Stimulated activated CD4-positive, alpha-beta T cell treated with anti-CD3 and anti-CD28 coated beads, Interleukin-1b, Interleukin-23, amount 100 ng/mL, for 48 hours (primary cell): ENCODE measurements at places on chromosomes 3 and 15.

DNA sequence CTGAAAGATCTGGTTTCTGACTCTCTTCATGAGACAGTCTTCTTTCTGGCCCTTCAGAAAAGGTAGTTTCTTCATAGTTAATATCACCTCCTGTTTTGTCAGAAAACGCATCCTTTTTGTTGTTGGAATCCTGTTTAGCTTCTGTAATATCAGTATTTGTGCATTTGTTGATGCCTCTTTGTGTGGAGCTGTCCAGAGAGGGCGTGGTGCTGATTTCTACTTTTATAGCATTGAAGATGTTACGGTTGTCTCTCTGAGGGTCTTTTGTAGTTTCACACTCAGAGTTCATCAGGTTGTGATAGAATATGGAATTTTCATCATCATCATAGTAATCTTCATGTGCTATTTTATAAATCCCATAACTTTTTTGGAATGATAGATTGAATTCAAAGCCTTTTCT is 8.9 kb downstream of the GPR149 start:
- DNase-seq = no peak

- DNase-seq = no peak
Observed at GRCh38 chr15:76575274-76575673, 238.7 kb downstream of the ISL2 start.

- no peak for DNase-seq
Observed at GRCh38 chr15:66284271-66284670, 9.1 kb upstream of the DIS3L start.

- DNase-seq = no peak
Observed at GRCh38 chr3:151394611-151395010, 10.1 kb upstream of the P2RY12 start.

- DNase-seq = no peak
Observed at GRCh38 chr3:127732303-127732702, 59.6 kb downstream of the ABTB1 start.

DNA sequence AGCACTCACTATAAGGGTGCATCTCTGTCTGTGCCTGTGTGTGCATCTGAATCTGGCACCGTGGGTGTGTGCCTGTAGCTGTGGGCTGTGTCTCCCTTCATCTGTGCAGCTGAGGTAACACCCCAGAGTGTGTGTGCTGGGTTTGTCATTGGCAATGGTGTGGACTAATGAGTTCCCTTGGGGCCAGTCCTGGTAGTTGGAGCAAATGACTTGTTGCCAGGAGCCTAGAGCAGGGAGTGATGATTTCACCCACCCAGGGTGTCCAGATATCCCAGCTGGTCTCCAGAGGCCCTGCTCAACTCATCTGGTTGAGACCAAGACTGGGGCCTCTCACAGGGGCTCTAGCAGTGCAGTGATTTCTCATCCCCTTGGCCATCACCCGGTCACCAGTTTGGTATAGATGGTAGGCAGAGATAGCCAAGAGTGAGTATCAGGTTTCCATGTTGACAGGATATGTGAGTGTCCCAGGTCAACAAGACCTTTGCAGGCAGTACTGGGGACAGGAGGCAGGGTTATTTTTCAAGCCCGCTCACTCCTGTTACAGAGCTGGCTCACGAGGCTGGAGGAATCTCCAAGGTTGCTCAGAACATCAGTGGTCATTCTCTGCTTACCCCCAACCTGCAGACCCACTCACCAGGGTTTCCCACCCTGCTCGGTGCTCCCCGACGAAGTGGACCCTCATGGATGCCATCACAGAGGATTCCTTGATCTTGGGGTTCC is 4.1 kb upstream of the HDAC11 start:
- DNase-seq = no peak

GRCh38 chr15:83118968-83119367 is 11.5 kb downstream of the TM6SF1 start:
- DNase-seq = no peak

GRCh38 chr3:10413041-10413440 is 92.1 kb upstream of the SEC13 start:
- DNase-seq = no peak

GRCh38 chr3:124300416-124300815 is 308.5 kb upstream of the ROPN1 start:
- DNase-seq = no peak

DNA sequence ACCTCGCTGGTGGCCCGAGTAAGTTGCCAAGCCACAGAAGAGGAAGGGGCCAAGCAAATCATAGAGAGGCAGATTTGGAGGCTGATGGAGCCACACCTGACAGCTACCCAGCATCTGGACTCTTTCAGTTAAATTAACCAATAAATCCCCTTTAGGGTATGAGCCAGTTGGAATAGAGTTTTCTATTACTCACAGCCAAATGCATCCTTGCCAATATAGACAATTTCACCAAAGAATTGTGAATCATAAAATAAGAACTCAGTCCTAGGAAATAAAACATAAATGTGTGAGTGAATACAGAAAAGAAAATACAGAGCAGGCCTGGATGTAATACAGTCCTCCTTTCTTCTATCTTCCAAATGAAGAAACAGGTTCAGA is 161.6 kb upstream of the ANKRD28 start:
- no peak for DNase-seq

- DNase-seq = no peak
Observed at GRCh38 chr3:4197670-4198069, 105.5 kb upstream of the SETMAR start.

DNA sequence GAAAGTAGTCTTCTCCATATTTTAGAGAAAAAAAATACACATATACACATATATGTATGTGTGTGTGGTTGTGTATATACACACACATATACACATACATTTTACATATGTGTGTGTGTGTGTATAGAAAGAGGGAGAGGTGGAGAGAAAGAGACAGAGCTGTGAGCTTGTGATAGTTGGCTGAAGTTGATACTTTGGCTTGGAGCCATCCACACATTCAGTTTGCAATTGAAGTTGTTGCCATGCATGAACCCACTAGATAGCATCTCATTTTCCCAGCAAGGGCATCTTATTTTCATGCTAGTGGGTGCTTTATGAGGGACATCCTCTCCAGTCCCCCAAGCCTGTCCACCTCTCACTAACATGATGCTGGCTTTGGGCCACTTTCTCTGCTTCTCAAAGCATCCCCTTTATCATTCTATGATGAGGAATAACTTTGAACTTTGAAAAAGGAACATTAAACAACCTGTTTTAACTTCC is 228.6 kb downstream of the ZNF621 start:
- DNase-seq = no peak

DNA sequence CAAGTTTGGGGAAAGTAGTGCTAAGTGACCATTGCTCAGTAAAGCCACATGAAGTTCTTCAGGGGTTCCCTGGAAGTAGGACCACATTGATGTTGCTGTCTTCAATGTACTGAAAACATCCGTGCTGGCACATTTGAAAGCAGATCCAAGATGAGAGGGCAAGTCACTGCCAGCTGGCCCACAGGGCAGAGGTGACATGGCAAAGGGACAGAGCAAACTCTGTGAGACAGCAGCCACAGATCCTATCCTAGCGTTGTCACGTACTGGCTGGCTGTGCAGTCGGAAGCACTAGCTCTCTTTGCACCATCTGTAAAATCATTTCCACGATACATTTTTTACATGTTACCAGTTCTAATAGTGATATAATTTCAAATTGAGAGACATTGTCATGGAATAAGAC is 13.8 kb downstream of the MUC13 start:
- DNase-seq = no peak
